Cardiac fibroblast (primary cell): ENCODE measurements at places on chromosomes 11 and 22.

DNA sequence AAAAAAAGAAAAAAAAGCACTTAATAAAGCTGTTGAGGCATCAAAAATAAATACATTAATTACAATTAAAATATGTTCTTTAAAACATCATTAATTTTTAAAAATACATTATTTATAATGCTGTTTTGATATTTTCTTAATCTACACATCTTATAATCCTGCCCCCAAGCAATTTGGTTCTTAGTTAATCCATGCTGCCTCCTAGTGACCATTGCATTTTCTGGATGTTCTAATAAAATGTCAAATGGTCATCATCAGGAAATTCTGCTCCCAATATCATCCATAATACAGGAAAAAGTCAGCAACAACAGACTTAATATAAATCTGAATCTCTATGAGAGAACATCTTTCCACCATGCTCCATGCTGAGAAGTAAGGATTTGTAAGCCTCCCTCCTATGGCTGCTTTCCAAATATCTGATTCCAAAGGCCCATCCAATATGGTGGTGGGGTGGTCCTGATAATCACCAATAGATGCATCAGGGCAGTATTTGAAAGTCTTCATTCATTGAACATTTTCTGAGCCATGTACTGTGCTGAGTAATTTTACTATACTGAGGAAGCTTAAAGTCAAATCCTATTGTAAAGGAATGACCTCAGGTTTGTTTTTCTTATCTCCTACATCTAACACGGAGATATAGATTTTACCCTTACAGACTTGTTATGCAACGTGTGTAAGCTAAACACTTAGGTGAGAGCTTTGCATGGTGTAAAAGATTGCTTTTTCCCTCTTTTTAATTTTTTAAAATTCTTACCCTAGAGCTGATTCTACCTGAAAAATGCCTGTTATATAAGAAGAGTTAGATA lies 124.7 kb upstream of the BMAL1 start:
- peak; percentile 56 for DNase-seq

GRCh38 chr11:125688066-125688465 lies 7.4 kb upstream of the ACRV1 start:
- DNase-seq: no peak

- no peak for DNase-seq
Observed at GRCh38 chr11:114886644-114887265, 208.4 kb downstream of the NXPE2 start.

- no peak for DNase-seq
Observed at GRCh38 chr11:13333456-13333957, 55.9 kb downstream of the BMAL1 start.

DNA sequence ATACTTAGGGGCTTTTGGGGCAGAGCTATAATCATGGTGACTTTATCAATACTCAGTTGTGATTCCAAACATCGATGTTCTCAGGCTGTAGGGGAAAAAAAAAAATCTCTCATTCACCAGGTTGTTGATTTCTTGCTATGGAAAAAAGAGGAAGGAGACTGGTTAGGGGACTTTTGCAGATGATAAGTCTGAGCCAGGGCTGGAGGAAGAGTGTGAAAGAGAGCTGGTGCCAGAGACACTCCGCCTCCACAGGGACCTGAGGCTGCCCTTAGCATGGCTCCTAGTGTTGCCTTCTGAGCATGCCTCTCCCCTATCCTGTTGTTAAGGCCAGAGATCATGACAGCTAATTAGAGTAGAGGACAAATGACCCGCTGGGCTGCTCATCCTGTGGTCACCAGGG lies 16.9 kb downstream of the UPB1 start:
- no peak for DNase-seq

DNA sequence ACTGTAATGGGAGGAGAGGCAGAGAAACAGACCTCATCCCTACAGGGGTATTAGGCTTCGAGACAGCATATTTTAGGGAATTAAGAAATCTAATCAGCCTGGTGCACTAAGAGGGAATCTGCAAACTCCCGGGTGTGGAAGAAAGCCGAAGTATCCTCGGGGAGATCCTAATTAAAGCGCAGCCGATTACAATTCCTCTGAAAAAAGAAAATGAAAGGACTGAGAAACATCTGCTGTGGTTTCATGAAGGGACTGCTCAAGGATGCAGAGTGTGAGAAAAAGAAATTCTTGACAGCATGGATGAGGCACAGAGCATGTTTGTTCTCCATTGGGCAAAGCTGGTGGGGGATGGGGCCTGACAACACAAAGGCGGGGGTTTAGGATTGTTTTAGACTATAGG lies 290.0 kb upstream of the LARGE1 start:
- no peak for DNase-seq

GRCh38 chr22:33062361-33062760 lies 4.2 kb upstream of the SYN3 start:
- DNase-seq: no peak
